ENCODE measurements at places on chromosomes 11 and 22.

- no peak for DNase-seq
These were observed 11.3 kb upstream of the GDPD5 start for GRCh38 chr11:75536786-75537641.

DNA sequence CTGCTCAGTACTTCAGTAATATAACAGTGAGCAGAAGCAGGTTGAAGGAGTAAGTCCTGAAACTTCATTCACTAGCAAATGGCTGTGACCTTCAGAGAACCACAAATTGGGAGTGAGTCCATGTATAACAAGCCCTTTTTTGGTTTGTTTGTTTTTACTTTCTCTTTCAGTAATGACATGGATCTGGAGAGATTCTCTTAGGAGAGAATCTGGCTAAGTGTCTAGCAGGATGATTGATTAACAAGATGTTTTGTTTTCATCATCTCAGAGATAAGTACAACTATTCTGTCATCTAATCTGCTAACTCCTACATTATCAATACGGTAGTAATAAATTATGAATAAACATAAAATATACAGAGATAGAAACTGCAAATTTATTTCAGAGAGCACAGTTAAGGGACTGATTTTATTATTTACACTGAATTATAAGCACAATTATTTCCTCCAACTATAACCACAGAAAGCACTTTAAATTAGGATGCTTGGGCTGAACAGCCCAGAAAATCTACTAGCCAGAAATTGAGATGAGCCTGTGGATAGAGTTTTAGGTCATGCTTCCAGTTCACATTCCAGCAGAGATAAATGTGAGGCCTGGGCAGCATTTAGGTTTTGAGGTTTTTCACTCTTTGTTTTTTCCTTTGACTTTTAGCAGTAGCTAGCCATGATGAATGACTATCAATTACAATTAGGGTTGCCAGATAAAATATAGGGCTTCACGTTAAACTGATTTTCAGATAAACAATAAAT, 429.3 kb upstream of the FAT3 start:
- DNase-seq = no peak

DNA sequence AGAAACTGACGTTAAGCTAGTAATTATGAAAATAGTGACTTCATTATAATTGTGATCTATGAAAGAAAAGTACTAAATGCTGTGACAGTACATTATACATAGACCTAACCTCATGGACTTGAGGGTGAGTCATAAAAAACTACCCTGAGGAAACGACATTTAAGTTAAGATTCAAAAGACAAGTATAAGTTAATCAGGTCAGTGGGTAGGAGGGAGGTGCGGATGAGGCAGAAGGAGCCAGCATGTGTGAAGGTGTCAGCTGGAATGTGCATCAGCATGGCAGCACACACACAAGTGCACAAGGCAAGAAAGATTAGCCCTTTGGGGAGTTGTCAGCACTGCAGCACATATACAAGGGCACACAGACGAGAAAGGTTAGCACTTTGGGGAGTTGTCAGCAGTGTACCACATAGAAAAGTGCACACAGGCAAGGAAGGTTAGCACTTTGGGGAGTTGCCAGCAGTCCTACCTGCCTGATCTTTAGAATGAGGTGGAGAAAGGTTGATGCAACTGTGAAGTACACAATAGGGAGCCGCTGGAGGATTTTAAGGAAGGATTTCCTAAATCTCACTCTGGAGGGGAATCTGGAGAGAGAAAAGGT, 31.6 kb upstream of the CAVIN3 start:
- DNase-seq = no peak

DNA sequence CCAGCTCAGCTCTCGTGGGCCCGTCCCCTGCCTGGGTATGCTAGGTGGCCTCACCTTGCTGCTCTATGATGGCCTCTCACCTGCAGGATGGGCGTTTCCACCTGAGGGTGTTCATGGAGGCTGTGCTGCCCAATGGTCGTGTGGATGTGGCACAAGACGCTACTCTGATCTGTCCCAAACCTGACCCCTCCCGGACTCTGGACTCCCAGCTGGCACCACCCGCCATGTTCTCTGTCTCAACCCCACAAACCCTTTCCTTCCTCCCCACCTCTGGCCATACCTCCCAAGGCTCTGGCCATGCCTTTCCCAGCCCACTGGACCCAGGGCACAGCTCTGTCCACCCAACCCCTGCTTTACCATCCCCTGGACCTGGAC, 2.1 kb downstream of the ZP1 start:
- no peak for DNase-seq

DNA sequence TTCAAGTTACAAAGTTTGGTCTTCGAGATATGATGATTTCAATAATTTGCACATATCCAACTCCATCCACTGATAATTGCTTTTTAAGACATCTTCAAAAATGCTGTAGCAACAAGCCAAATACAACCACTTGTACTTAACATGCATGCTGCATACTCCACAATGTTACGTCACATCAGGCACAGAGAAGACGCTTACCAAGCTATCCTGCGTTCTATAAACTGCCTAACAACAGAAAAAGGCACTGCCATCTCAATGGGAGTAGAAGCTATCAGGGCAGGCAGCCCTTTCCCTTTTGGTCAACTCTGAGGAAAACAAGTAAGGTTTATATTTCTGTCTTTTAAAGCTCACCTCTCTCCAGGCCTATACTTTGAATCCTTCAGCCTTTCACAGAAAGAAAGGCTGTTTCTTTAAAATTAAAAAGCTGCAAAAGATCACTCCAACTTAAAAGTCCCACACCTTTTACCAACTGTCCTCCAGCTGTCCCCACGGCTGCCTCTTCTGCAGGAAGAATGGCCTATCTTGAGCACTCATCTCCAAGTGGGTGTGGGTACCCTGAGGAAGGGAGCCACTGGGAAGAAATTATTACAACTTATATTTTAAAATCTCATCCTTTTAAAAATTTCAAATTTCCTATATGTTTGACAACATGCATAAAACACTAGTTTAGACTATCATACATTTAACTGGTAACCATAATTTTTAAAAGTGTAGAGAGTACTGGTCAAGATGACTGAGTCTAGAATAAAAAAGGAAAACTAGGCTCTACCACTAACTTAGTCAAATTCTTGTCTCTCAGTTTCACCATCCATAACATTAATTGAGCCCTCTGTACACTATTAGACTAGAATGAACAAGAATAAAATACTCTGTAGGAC, 14.5 kb downstream of the PHF21A start:
- no peak for DNase-seq

- DNase-seq = no peak
These were observed 520.8 kb upstream of the KIRREL3 start for GRCh38 chr11:127521413-127521812.

GRCh38 chr11:79437278-79437980, 3.4 kb downstream of the TENM4 start:
- no peak for DNase-seq

DNA sequence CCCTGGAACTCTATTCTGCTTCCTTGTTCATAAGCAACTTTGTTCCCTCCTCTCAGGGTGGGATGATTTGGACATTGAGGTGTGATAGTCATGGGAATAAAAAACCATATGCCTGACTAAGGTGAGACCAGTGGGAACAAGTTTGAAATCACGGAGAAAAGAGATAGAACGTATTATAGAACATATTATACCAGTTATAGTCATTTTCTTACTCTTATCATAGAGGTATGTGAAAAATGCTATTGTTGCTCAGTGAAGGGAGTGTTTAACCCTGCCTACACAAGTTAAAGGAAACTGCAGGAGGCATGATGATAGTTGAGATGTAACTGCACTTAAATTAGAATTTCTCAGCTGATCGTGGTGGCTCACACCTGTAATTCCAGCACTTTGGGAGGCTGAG, 15.5 kb downstream of the OR6Q1 start:
- no peak for DNase-seq

Data from activated T-cell treated with anti-CD3 and anti-CD28 coated beads for 4 hours (primary cell).